CD8-positive, alpha-beta memory T cell (primary cell): ENCODE measurements at places on chromosomes 4 and X. TPM values are rescaled to one million over a fixed set of nuclear protein-coding genes. Genes with fewer than 3 reads are reported as not detected.
A peak's percentile ranks its signal among the peaks of the same experiment; 100 is the strongest.

- DNase-seq = no peak
These were observed 116.7 kb downstream of the CDKL5 start for GRCh38 chrX:18542131-18542530.

DNA sequence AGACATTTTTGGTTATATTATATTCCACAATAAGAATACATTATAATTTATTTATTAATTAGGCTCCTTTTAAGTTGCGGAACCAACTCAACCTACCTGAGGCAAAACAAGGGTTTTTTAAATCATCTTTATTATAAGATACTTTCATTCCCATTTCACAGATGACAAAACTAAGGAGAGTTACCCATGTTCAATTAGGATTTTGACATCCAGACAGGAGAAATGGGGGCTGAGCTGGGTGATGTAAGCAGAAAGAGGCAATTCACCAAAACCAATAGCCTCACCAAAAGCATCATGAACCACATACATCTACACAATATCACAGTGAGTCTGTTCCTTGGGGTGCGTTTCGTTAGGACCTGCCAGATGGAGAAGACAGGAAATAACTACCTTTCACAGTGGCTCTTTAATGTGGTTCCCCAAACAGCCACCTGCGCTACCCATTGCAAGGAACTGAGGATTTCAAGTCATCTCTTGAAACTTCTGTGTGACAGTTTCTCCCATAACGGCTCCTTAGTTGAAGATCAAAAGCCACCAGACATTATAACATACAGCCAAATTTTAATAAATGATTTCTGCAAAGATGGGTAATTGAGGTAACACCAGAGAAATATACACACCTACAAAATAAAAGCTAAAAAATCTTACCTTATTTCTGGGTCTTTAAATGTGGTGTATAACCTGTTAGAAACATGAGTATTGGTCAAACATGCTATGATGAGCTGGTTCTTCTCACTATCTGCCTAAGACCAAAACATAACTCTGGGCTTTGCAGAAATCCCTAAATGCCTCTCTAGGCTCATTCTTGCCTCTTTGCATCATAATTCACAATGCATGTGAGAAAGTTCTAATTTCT is 190.6 kb upstream of the LEF1 start:
- DNase-seq = peak; percentile 76

DNA sequence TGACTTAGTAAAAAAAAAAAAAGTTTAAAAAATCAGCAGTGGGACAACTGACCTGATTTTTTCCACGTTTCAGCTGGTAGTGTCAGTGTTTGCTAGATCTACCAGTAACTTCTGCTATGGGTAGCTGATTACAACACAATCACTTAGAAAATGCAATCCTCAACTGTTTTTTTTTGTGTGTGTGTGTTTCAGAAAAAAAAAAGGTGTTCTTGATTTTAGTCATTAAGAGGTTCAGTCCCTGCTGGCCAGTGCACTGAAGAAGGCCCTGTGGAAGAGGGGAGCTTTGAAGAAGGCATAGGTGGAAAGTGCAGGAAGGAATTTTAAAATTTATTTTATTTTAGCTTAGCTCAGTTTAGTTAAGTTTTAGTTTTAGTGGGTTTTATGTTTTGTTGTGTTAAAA is 46.9 kb downstream of the SH2D1A start:
- DNase-seq = no peak

DNA sequence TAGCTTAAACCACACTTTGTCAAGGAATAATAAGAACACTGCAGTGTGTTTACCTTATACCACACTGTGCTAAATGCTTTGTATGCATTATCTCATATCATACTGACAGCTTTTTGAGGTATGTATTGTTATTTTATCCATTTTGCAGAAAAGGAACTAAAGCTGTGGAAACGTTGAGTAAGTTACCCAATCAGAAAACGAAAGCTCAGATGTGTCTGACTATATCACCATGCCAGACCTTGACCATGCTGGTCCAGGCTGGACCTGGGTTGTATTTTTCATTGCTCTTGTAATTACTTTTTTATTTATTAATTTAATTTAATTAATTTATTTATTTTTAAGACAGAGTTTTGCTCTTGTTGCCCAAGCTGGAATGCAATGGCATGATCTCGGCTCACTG is 2.1 kb downstream of the HSD17B11 start:
- no peak for DNase-seq

- DNase-seq = no peak
These were observed 6.1 kb upstream of the CXorf66 start for GRCh38 chrX:139971394-139971749.

DNA sequence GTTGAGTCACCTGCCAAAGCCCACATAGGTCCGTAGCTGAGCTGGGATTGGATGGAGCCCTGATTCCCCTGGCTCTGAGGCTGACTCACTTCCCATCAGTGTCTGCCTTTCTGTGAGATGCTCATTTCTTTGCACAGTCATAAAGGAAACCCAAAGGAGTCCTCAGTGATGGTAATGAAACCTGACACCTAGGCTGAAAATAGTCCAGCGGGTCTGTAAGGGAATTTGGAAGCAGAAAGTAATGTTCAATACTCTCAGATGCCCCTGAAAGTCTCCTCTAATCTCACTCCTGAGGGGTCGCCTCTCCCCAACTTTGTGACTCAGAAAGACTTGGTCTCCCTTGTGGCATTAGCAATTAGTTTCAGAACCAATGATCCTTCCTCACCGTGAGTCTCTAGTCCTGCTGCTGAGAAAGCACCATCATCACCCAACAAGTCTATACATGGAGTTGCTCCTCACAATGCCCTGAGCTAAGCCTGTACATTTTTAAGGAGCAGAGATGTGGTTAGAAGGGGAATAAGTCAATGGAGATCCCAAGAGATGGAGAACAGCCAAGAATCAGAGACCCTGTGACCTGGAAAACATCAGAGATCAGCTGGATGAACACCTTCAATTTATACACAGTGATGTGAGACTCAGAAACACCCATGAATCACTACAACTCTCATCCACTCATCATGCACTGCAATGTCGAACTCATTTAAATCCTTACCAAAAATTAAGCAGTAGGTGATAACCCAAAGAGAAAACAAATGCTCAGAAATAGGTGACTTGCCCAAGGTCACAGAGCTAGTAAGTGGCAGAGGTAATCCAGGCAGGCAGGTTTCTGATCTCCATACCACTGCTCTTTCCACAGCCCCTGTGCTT is 219.0 kb upstream of the CPEB2 start:
- DNase-seq = no peak

DNA sequence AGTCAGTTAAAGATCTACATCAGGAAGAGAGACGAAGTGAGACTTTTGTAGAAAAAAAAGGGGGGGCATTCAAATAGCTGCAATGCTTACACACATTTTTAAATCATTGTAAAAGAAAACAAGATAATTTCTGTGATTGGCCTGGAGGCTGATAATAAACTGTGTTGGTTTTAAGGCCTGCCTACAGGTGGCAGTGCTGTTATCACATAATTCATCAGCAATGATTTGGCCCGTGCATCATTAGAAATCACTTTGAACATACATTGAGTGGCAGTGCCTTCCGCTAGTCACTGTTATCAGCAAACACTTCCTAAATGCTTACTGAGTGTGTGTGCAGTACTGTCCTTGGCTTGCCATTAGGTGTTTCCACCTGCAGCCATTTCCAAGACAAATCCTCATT is 831.9 kb downstream of the TRIML1 start:
- DNase-seq = no peak

DNA sequence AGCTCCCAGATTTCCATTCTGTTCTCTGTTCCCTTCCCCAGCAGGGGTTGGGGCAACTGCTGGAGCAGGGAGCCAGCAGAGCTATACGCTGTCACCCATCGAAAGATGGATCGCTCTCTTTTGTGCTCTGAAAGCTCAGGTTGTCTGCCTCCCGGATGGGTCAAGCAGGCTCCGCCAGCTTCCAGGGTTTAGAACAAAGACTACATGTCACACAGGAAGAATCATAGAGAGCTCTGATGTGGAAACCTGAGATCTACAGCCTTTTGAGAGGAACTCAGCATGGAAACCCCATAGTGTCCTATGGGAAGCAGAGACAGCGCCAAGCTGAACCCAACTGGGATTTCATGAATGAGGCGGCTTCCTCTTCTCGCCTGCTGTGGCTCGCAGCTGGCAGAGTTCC is 205.4 kb downstream of the HS3ST1 start:
- no peak for DNase-seq

DNA sequence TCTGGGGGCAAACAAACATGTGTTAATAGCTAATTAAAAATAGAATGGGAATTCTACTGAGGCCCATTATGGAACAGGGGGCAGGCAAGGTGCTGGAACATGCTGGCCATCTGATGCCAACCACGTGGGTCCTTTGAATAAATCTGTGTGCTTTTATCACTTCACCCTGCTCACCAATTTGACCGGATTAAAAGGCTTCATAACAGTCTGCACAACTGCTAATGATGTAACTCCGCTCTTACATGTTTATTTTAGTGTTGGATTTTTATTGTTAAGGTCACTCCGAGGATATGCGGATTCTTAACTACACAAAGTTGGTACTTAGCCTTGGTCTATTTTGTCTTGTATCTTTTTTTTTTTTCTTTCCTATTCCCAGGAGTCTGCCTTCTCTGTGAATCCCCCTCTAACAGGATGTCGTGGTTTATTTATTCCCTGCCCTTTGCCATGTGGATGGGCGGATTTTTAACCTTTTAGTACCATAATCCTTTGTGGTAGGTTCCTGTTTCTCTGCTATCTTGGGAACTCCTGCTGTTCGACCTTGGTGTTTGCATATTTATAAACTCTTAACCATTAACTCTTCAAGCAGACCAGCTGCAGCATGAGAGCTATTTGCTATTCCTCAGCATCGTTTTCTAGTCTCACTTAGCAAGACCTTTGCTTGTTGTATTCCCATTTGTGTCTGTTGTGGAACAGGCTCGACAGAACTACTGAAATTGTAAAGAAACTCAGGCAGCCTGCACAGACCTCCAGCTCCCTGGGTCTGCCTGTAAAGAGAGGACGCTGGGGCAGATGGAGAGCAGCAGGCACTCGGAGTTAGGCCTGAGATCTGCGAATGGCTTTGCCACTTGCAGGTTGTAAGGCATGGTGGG is 38.0 kb downstream of the TRIM2 start:
- DNase-seq = no peak

DNA sequence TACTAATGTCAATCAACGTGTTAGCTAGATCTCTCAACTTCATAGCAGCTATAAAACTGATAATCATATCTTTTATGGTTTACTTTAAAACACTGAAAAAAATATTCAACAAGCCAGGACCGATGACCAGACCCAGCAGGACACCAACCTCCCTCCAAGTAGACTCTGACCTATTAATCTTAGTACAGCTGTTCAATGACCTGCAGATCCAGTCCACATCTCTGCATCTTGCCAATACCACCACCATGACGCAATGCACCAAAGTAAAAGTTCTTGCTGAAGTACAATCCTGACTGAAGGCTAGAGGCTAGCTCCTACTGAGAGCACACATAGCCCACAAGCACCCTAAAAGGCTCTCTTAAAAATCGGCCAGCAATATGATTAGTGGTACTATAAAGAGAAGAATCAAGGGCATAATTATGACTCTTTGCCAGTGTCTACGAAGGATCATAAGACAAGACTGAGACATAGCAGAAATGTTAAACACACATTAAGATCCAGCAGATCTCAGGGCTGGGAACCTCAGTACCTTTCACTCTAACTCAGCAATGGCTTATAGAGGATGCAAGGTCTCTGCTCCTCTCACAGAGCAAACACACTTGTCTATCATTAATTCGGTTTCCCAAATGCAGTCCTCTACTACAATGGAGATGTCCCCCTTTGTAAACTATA is 7.6 kb downstream of the MED14 start:
- DNase-seq = no peak

GRCh38 chr4:94406668-94407437 is 44.9 kb upstream of the PDLIM5 start:
- peak; percentile 41 for DNase-seq

DNA sequence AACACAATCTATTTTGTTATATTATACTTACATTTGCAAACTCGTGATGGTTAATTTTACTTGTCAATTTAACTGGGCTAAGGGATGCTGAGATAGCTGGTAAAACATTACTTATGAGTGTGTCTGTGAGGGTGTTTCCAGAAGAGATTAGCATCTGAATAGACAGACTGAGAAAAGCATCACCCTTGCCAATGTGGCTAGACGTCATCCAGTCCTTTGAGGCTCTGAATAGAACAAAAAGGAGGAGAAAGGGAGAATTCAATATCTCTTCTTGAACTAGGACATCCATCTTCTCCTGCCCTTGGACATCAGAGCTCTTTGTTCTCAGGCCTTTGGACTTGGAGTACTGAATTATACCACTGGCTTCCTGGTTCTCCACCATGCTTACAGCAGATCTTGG is 154.6 kb downstream of the EPHA5 start:
- DNase-seq = no peak

- DNase-seq = no peak
These were observed 405.9 kb downstream of the ADGRL3 start for GRCh38 chr4:61605984-61606383.

GRCh38 chr4:55808186-55808585 is 11.4 kb upstream of the EXOC1L start:
- no peak for DNase-seq

DNA sequence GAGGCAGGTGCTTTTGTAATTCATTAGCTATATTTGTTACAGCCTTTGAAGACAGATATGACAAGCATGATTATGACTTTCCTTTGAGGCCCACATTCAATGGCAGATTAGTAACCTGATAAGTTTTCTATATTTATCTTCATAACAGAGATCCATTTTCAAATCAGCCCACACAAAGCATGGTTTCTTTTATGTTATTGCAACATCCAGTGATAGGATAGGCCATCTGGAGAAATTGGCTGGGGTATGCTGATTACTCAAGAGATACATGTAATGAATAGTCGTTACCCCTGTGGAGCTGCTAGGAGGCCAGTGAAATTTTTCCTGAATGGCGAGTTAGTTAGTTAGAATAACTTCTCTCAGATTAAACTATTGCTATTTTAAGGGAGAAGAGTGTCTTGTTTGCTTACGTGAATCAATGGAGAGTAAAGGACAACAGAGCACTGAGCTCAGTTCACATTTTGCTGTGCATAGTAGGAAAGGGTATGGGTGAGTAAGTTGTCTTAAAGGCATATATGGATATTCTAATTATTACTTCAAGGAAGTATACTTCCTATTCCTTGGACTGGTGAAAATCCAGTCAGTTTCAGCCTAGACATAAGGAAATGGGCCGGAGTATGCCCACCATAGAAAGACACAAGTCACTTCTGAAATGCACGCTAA is 79.2 kb upstream of the DKK2 start:
- DNase-seq = no peak

DNA sequence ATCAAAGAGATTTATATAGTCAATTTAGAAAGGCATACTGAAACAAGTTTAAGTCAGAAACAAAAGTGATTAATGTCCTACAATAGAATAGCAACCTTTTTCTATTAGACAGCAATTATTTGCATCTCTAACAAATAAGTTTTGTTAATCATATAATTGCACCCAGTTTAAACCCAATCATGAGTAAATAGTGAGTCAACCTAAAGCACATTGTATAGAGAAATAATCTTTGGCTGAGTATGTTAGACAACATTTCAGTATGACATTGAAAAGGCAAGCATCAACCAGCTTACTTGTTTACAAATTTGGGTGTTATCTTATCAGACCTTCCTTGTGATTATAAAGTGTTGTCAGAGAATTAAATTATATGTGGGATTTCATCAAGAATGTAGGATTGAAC is 209.5 kb downstream of the IL15 start:
- no peak for DNase-seq

SUV39H1 gene
- 33.2 TPM for total RNA-seq

SAGE1 gene
- total RNA-seq = not detected

GABRE gene
- not detected for total RNA-seq

ATP1B4 gene
- total RNA-seq = not detected

TMEM144 gene
- not detected for total RNA-seq

AWAT2 gene
- not detected for total RNA-seq

GAB1 gene
- total RNA-seq = 0.15 TPM

SMARCA1 gene
- not detected for total RNA-seq

AREG gene
- total RNA-seq = 0.38 TPM
